ENCODE measurements at places on chromosomes 2 and 18.

- DNase-seq: no peak
These were observed 280.6 kb downstream of the ZEB2 start for GRCh38 chr2:144239306-144239705.

GRCh38 chr2:200422532-200423261 lies 87.2 kb downstream of the KCTD18 start:
- DNase-seq: no peak

DNA sequence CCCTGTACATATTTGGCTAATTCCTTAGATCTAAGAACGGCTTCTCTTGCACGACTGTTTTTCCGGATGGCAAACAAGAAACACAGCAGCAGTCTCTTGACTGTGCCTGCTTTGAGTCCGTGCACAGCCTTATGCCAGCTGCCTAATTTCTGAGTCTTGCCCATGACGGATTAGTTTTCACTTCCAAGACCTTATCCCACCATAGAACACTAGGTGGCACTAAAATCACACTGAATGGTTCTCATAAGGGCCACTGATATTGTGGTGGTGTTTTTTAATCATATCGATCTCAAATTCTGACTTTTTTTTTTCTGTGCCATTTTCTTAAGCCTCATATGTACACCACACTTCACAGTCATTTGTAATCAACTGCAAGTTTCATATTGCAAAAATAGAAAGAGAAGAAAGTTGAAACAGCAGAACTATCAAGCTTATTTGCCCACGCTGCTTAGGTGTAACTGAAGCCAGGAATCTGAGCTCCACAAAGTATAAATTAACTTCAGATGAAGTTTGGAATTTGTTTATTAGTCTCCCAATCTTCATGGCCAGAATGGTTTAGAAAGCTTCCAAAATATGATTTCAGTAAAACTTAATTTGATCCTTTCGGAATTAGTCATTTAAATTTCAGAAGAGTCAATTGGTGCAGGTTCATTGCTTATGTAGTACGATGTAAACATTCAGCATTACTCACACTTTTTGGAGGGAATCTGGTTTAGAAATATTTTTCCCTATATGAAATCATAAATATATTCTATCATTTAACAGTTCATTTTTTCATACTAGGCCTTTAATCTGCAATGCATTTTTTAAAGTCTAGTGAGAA lies 45.5 kb upstream of the SCN7A start:
- DNase-seq: no peak

- DNase-seq: no peak
These were observed 137.4 kb upstream of the ETAA1 start for GRCh38 chr2:67259556-67260342.

DNA sequence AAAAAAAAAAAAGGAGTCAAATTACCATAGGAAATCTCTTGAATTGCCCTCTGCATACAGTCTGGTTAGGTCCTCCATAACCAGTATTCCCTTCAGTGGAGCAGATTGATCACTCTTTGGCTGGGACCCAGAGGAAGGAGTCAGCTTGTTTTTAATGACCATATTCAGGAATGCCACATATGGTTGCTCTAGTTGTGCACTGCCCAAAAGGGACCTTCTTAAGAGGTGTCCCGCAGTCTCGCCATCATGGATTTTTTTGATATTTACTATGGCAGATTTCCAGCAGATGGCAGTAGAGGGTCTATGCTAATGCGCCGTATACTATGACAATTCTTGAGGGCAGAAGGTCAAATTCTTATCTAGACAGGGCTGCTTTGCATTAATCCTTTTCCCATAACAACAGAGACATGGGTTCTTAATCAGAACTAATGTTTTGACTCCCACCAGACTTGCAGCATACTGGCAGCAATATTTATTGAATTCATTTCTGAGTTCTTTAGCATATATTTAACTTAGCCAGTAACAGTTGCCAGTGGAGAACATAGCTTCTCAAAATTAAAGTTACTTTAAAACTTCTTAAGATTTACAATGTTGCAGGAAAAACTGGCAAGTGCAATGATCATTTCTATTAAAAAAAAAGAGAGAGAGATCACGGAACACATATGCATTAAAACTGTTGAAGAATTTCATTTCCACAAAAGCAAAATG lies 31.8 kb upstream of the INPP4A start:
- peak; percentile 30 for DNase-seq
